ENCODE measurements at places on chromosomes 12 and 14.

- DNase-seq: no peak
Observed at GRCh38 chr14:104131968-104132732, 6.2 kb upstream of the KIF26A start.

- DNase-seq: no peak
Observed at GRCh38 chr12:107459641-107460040, 226.0 kb upstream of the PWP1 start.

DNA sequence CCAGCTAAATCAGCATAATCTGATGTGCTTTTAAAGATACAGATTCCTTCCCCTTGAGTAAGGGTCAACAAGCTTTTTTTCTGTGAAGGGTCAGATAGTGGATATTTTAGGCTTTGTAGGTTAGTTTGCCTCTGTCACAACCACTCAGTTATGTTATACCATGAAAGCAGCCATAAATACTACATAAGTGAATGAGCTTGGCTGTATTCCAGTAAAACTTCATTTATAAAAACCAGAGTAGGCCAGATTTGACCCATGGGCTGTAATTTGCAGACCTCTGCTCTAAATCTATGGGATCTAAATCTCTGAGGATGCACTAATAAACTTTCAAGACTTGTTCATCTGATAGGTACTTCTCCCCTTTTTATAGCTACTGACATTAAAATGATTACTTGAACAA is 47.7 kb downstream of the LEMD3 start:
- no peak for DNase-seq

DNA sequence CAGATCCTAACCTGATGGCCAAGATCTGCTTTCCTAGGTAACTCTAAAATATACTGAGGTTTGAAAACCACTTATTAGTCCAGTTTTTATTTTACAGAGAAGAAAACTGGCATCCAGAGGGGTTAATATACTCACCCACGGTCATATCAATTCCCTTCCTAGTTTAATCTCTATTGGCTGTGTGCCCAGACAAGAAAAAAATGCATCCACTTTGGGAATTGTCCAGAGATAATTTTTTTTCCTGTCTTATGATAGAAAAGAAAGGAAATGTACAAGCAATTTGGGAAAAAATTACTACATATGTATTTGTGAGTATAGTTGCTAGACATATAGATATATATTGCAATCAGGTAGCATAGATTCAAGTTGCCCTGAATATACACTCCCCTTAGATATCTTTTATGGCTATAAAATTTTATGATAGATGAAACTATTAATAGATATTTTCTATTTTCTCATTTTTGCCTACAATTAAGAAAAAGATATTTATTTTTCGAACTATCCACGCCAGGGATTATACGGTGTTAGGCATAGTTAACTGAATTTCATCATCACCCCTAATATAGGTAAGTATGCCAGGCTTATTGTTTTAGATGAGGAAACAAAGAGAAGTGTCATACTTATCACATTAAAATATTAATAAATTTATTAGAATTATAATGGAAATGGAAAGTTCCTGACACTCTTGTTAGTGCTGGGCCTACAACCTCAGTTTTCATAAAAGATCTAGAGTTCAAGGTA is 100.5 kb upstream of the SLC38A2 start:
- no peak for DNase-seq

- no peak for DNase-seq
Observed at GRCh38 chr12:111404362-111405148, 1.2 kb upstream of the SH2B3 start.

DNA sequence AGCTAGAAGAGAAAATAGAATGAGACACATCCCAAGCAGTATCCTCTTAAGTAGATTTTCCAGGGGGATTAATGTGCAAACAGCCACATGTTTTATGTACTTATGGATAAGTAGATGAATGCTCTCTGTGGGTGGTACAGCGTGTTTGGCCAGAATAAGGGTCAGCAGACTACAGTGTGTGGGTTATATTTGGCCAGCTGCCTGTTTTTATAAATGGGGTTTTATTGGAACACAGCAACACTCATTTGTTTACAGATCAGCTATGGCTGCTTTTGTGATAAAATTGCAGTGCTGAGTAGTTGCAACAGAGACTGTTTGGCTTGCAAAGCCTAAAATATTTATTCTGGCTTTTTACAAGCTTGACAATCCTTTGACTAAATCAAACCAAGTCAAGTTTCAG is 780.2 kb upstream of the SEL1L start:
- DNase-seq: no peak

GRCh38 chr14:68216079-68216478 is 396.5 kb downstream of the RAD51B start:
- no peak for DNase-seq

DNA sequence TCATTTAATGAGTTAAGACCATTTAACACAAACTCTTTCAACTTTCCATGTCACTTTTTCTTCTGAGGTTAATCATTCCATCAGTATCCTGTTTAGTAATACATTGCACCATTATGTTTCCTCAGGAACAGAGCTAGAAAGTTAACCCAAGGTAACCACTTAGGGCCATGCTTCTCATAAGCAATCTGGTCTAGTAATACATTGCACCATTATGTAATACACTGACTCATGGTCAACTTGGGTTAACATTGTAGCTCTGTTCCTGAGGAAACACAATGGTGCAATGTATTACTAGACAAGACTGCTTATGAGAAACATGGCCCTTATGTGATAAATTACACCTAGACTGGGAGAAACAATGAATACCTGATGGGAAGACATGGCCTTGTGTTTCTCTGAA is 21.7 kb downstream of the ERH start:
- DNase-seq: no peak

DNA sequence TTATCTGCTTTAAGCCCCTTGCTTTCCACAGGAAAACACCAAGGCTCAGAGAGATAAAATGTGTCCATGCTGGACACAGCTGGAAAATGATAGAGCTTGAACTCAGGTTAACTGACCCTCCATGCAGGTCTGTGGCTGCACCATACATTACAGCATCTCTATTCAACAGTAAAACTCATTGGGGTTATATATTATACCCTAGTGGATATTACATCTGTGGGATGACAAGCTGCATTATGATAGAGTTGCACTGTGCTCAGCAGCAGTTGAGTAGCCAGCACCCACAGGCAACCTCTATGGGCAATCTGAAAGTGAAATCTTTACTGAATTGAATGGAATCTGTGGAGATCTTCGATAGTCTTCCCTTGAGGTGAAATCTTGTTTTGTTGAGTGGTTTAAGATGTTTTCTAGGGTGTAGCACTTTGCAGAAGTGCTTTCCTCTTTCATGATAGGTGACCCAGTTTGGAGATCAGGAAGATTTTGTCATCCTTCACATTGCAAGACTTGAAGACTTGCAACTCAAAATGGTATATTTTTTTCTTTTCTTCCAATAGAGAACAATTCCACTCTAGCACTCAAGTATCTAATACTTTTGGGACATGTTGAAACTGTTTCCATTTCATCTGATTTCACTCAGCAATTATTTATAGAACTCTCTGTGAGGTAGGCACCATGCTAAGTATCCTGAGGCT is 389.2 kb downstream of the RAD51B start:
- DNase-seq: no peak

DNA sequence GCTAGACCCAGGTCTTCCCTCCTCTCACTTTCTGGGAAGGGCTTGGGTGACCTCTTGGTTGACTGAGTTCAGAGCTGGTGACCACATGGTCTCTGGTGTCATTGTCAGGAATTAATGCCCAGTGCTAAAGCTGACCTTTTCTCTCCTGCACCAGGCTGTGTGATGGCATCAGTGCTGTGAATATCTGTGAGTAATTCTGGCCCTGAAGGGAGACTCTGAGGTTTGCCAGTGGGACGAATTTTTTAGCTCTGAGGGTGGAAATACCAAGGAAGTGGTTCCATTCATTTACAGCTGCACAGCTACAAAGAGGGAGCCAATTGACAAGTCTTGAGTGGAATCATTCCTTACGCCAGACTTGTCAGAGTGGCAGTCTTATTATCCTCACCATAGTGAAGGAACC is 6.2 kb upstream of the KRT86 start:
- DNase-seq: no peak

- DNase-seq: no peak
Observed at GRCh38 chr12:38053655-38054464, 262.7 kb upstream of the ALG10B start.

DNA sequence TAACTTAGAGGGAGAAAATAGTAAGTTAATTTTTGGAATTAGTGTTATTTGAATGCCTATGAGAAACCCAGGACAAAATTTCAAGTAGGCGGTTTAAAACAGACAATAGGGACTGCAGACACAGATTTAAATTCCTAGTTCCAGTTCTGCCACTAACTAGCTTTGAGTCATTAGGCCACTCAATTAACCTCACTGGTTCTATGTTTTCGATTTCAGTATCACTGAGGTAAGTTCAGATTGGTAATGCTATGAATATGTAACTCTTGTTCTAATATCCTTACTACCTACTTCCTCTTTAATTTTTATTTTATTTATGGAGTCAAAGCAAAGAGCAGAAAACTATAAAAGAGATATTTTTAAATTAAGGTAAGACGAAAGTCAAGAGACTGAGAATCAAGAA is 52.6 kb downstream of the GALC start:
- no peak for DNase-seq

DNA sequence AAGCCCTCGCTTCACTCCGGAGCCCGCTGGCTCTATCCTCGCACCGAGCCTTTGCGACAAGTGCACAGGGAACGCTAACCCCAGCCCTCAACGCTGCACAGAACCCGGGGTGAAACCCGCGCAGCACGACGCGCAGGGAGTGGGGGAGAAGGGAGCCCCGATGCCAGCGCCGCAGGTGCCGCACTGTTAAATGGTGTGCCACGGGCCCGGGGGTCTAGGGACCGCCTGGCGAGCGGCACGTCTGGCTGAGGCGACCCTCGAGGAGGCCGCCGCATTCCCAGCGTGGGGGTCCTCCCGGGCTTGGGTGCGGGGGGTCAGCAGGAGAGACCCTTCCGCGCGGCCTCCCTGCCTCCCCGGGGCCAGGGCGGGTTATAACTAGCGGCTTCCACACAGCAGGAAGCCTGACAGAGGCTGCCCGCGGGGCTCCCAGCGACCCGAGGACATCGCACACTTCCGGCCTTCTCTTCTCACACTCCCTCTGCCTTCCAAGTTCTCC is 23.8 kb upstream of the LRTM2 start:
- DNase-seq: no peak

GRCh38 chr14:104798300-104799243 is 2.3 kb upstream of the ZBTB42 start:
- no peak for DNase-seq

DNA sequence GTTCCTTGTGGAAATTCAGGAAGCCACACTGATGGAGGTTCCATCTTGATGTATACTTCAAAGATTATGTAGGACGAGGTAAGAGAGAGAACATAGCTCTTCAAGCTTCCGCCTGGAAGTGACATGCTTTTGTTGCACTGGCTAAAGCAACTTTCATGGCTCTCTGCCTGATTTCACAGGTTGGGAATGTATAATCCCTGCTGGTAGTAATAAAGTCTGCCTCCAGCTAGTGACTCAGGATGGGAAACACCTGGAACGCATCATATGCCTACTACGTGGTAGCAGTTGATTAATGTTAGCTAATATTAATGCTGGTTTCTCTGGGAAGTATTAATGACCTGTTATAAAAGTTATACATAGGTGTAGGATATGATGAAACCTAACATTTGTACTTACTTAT is 71.1 kb downstream of the PELI2 start:
- no peak for DNase-seq

DNA sequence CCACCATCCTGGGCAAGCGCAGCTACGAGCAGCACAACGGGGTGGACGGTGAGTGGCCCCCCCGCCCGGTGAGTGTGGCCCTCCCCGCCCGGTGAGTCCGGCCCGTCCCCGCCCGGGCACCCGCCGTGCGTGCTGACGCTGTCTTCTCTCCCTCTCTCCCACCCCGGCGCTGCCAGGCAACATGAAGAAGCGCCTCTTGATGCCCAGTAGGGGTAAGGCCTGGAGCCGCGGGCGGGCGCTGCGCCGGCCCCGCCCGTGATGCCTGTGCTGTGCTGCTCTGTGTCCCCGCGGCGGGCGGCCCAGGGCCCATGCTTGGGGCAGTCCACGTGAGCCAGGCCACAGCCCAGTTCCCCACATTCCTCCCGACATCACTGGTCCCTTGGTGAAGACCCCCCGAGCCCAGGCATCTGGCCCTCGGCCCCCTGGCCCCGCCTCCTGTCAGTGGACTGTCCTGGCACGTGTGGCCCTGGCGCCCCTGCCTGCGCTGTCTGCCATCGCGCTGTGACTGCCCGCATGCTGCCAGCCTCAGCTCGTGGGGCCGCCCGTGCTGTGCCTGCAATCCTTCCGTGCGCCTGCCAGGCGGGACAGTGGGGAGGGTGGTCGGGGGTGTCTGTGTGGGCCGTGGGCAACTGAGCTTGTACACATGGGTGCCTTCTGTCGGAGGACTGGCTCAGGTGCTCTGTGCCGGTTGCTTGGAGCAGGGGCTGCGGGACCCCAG is 7.9 kb upstream of the CRIP2 start:
- DNase-seq: no peak

DNA sequence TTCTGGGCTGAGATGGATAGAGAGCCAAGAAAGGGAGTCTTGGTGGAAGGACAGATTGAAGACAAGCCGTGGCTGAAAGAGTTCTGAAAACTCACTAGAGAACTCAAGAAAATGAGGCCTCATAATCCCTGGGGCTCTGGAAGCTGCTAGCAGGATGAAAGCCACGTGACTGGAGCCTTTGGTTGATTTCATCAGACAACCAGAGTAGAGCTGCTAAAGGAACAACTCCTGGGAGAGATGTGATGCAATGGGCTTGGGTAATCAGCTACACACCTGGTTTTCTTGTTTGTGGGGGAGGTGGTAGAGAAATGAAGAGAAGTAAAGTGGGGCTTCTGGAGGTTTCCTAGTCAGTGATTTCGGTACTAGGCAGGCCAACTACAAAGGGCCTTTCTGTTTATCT is 13.4 kb downstream of the CSRNP2 start:
- no peak for DNase-seq

- no peak for DNase-seq
Observed at GRCh38 chr14:25909045-25909747, 688.6 kb downstream of the NOVA1 start.

DNA sequence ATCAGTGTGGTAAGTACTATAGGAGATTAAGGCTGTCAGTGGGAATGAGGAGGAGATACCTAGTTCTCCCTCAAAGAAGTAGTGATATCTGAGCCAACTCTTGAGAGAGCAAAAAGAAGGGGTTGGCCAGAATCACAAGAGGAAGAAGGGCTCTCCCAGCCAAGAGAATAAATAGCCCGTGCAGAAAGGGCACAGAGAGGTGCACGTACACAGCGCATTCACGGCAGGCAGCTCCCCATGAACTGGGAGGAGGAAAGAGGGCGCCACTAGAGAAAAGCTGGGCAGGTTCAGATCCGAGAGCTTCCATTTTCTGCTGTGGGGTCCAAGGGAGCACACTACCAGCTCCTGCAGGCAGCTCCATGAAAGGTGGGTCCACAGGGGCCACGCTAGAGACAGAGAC is 59.9 kb downstream of the PPP2R5E start:
- DNase-seq: no peak

GRCh38 chr12:106767954-106768822 is 6.3 kb upstream of the RIC8B start:
- no peak for DNase-seq

GRCh38 chr12:39300799-39301198 is 142.1 kb downstream of the KIF21A start:
- no peak for DNase-seq

GRCh38 chr12:57835366-57836288 is 10.9 kb downstream of the CTDSP2 start:
- DNase-seq: no peak
